ENCODE measurements at places on chromosomes 5 and 9. TPM values are rescaled to one million over a fixed set of nuclear protein-coding genes. Genes with fewer than 3 reads are reported as not detected.

SLC4A9 gene
- total RNA-seq: under 0.01 TPM

ZNF658 gene
- 5.0 TPM for total RNA-seq

DENND4C gene
- 66.9 TPM for total RNA-seq

KCNN2 gene
- 6.3 TPM for total RNA-seq

PTGES2 gene
- total RNA-seq: 63.5 TPM

BAAT gene
- total RNA-seq: under 0.01 TPM

FAM114A2 gene
- 24.1 TPM for total RNA-seq

LARP1 gene
- total RNA-seq: 65.1 TPM

TMOD1 gene
- total RNA-seq: 1.5 TPM

ANXA2R gene
- 13.0 TPM for total RNA-seq

Data from bladder microvascular endothelial cell (primary cell).